ENCODE measurements at places on chromosomes 3 and 15.

- H3K27ac ChIP-seq = no peak overlapping the region
- DNase-seq = no peak
- no peaks in the 10 kb centered on the region for H3K27me3 ChIP-seq
- no peak overlapping the region for H3K4me3 ChIP-seq
- peaks cover 30% of the 10 kb centered on the region for H3K4me1 ChIP-seq
Observed at GRCh38 chr15:56240390-56240789, 3.3 kb downstream of the RFX7 start.

DNA sequence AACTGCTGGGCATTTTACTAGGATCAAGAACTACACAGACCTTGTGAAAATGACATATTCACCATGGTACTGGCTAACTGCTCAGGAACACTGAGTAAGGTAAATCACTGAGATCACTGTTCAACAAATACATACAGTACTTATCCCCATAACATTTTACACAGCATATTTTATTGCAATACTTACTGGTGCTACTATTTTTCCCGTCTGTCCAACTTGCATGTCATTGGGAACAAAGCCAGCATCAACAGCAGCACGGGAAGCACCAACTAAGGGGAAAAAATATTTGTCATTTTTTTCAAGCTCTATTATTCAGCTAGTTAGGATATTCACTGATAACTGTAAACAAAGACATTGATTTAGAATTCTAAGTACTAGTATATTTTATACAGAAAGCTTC, 37.0 kb downstream of the ETFA start:
- H3K36me3 ChIP-seq = peaks cover 13% of the 10 kb centered on the region
- no peaks in the 10 kb centered on the region for H3K27me3 ChIP-seq
- no peaks in the 10 kb centered on the region for H3K4me1 ChIP-seq
- DNase-seq = no peak

- H3K4me1 ChIP-seq = no peaks in the 10 kb centered on the region
- H3K27ac ChIP-seq = no peak overlapping the region
- no peak overlapping the region for H3K4me3 ChIP-seq
- no peaks in the 10 kb centered on the region for H3K36me3 ChIP-seq
Observed at GRCh38 chr15:77406846-77407245, 13.1 kb downstream of the PEAK1 start.

DNA sequence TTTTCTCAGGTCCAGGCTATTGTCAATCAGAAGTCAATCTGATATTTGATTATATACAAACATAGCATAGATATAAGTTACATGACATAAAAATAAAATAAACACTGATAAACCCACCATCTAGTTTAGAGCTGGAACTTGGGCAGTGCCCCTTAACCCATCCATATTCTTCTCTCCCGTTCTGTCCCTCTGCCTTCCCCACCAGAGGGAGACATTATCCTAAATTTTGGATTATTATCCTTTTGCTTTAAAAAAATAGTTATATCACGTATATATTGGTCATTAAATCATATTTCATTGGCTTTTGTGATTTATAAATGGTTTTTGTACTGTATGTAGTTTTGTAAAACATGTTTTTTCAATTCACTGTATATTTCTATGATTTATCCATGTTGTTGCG, 107.9 kb downstream of the GMPS start:
- DNase-seq = no peak
- no peaks in the 10 kb centered on the region for H3K4me1 ChIP-seq
- no peaks in the 10 kb centered on the region for H3K27me3 ChIP-seq
